Thymus (tissue), 14 donors: ENCODE measurements at places on chromosomes 4 and X. TPM values are rescaled to one million over a fixed set of nuclear protein-coding genes. Genes with fewer than 3 reads are reported as not detected.

PAGE2 gene
- 0.24 TPM for total RNA-seq

DAPP1 gene
- total RNA-seq: 24.4 TPM

FAM53A gene
- 1.0 TPM for total RNA-seq

FGF5 gene
- under 0.01 TPM for total RNA-seq
